Tongue (tissue), 3 donors: ENCODE measurements at places on chromosomes 1 and 21. TPM values are rescaled to one million over a fixed set of nuclear protein-coding genes. Genes with fewer than 3 reads are reported as not detected.

The PROX1 gene
- 15.6 TPM for total RNA-seq

The NBPF1 gene
- total RNA-seq = 173 TPM

The OR2T2 gene
- total RNA-seq = not detected

The EVI5 gene
- total RNA-seq = 34.4 TPM

The ITLN1 gene
- 0.62 TPM for total RNA-seq

The ITGB2 gene
- total RNA-seq = 17.3 TPM

The UMODL1 gene
- total RNA-seq = 0.10 TPM

The TCHH gene
- not detected for total RNA-seq

The OR2G6 gene
- not detected for total RNA-seq

DNA sequence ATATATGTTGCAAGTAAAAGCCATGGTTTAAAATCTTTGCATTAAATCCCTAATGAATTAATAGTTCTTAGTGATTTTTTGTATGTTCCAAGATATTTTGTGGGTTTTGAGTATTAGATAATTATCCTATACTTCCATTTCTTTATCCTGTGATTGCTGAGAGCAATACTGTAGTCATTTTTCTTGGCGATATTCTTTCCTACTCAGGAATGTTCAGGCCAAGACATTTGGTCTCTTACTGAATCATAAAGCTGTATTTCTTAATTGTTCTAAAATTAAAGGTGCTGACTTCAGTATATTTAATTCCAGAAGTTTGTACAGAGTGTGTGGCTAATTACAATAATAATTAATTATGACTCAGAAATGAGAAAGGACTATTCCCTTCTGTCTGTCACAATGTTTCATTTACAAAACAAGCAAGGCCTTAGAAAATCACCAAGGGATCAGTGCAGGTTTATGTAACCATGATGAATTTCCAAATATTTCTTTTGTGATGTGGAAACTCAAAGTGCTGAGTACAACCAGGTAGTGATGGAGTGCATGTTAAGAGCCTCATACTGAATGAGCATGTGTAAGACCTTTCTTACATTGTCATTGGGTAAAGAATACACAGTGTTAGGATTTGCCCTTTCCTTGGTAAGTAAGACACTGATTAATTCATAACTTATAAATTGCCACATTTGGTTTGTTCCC, 161.2 kb downstream of the HMCN1 start:
- DNase-seq = no peak

- no peak for DNase-seq
Measured at GRCh38 chr1:230899841-230900251, 31.5 kb upstream of the C1orf198 start.

DNA sequence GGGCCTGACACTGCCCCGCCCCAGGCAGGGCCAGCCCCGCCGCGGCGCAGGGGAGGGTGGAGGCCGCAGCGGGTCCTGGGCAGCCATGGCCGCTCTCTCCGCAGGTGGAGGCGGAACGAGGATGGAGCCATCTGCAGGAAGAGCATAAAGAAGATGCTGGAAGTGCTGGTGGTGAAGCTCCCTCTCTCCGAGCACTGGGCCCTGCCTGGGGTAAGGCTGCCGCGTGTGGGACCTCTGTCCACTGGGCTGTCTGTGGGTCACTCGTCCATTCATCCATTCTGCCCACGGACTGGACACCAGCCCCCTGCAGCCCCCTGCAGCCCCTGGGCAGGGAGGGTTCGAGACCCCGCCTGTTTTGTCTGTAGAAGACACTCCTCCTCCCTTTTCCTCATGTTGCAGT, 18.4 kb upstream of the LRRC3 start:
- no peak for DNase-seq

GRCh38 chr1:87972811-87973210, 644.1 kb downstream of the LMO4 start:
- DNase-seq = no peak

DNA sequence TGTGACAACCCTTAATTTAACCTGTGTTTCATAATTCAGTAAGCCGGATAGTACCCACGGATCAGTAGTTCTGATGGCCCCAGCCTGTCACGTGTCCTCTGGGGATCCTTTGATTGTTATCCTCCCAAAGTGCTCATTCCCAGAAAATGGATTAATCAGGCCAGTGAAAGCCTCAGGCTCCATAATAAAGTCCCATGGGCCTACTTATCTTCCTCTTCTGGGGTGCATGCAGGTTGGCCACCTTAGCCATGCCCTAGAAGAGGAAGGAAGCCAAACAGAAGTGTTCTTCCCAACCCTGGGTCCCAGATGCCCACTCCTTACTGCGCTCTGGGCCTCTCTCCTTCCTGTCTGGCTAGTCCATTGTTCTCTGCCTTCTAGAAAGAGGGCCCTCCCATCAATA, 146.1 kb downstream of the EDEM3 start:
- no peak for DNase-seq

GRCh38 chr21:41373253-41373652, 11.4 kb downstream of the MX2 start:
- DNase-seq = no peak

- peak; percentile 53 for DNase-seq
Measured at GRCh38 chr21:45576838-45577737, 34.8 kb upstream of the SLC19A1 start.

DNA sequence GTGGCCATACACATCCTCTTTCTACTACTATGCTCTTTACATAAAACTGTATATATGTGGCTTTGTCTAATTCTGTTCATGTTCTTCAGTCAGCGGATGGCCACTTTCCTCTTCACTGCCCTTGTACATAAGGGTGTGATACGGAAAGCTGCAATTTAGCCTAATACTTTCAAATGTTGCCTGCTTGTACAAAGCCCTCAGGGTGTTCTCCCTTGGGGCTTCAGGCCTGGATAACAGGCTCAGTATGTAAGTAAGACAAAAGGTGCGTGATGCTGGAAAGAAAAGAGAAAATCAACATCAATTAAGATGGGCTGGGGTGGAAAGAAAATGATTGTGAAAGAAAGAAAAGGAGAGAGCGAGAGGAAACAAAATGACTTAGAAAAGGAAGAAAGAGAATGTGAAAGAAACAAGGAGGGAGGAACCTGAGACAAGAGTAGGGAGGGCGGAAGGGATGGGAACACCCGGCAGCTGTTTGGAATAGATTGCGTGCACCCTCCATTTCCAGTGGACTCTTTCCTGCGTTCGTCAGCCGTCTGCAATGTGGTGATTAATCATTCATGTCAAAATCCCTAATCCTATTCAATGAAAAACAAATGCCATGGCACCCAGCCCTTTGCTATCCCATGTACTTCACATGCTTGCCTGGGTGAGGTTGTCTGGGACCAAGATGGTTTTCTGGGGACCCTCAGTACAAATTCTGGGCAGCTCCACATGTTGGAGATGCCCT, 553.6 kb downstream of the NUF2 start:
- peak; percentile 80 for DNase-seq

DNA sequence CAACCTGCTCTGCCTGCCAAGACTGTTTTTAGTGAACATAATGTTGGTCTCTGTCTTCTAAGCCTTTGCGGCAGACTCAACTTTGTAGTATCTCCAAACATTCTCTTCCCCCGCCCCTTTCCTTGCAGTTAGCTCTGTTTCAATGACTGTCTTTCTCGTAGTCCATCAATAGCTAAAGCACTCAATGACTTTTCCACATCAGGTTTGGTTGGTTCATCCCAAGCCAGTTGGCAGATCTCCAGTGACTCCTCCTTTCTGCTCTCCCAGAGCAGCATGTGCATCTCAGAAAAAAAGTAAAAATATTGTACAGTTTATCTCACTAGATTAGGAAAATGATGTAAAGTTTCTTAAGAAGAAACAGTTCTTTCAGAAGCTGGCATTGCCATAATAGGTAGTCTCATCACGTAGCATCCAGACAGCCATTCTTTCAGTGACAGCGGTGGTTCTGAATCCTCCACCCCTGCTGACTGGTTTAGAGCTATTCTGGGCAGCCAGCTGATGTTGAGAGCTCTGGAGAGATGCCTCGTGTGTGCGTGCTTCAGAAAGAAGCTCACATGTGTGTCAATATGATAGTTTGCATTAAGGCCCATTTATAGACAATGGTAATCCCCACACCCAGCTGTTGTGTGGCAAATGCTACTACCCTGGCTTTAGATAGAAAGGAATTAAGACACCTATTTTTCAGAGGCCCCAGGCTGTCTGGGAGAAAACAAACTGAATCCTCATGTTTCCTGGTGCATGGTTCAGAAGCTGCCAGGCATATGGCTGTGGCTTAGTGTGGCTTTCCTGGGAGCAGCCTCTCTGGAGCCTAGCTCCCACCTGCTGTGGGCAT, 53.2 kb downstream of the CNN3 start:
- DNase-seq = peak; percentile 96

- DNase-seq = no peak
Measured at GRCh38 chr1:177309880-177310279, 139.1 kb downstream of the BRINP2 start.

DNA sequence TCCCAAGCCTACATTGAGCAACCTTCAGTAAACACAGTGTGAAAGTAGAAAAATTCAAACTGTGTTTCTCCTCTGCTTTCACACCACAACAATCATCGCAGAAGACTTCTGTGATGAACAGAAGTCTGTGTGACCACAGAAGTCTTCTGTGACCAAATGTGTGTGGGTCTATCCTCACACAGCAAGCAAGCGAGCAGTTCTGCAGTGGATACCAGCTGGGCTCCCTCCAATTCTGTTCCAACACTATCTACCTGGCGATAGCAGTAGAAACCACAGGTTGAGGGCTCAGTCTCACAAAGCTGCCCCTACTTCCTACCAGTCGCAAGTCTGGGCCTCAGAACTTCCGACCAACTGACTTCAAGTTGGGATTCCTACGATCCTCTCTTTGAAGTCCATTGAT, 21.0 kb upstream of the RAP1A start:
- DNase-seq = no peak

DNA sequence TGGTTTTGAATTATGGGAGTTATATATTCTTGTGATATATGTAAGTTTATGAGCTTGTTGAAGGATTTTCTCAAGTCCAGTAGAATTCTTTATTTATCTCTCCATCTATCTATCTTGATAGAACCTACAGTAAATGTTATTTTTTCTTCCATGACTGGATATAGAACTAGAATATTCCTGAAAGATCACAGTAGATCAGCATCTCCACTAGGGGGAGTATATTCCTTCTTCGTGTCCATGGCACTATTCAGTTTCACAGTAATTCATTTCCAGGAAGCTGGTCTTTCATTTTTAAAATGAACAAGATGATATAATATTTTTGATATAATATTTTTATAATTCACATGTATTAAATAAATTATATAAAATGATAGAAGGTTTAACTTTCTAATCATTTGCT, 18.8 kb downstream of the TMPRSS15 start:
- peak; percentile 6 for DNase-seq

- no peak for DNase-seq
Measured at GRCh38 chr1:55634516-55634915, 419.4 kb upstream of the USP24 start.

DNA sequence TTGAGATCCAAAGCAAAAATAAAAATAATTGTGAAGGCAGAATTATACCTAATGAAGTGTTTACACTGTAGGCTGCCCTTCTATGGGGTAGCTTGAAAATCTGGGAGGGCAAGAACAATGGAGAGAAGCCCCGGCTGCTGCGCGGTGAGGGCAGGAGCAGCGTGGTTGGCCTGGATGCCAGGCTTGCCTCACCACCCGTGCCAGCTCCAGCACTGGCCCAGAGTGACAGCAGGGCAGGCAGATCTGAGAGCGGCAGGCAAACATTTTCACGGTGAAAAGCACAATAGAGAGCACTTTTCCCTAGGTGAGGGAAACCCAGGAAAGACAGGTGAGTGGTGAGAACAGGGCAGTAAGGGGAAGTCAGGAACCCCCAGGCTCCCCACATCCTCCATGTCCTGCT, 1.4 kb downstream of the PROK1 start:
- DNase-seq = no peak

GRCh38 chr21:28872218-28872617, 120.5 kb downstream of the LTN1 start:
- no peak for DNase-seq

- no peak for DNase-seq
Measured at GRCh38 chr1:70553567-70553956, 142.5 kb downstream of the CTH start.

DNA sequence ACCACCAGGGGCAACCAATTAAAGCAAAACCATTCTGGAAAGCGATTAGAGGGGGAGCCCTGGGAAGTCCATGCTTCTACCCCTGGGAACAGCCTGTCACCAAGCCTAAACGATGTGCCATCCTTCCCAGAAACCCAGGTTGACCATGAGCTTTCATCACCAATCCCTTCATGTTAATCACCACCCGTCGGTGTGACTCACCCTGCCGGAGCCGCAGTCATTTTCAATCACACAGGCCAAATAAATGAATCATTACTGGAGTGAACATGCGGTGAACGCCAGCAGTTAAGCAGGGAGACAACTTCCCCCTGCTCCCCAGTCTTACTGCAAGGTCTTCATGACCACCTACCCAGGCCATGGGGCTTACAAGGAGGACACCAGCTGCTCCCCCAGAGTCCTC, 308.8 kb downstream of the AJAP1 start:
- DNase-seq = no peak

GRCh38 chr1:17309426-17310067, 1.6 kb downstream of the PADI4 start:
- no peak for DNase-seq

- peak; percentile 54 for DNase-seq
Measured at GRCh38 chr1:150150133-150151021, 661 bp downstream of the PLEKHO1 start.

DNA sequence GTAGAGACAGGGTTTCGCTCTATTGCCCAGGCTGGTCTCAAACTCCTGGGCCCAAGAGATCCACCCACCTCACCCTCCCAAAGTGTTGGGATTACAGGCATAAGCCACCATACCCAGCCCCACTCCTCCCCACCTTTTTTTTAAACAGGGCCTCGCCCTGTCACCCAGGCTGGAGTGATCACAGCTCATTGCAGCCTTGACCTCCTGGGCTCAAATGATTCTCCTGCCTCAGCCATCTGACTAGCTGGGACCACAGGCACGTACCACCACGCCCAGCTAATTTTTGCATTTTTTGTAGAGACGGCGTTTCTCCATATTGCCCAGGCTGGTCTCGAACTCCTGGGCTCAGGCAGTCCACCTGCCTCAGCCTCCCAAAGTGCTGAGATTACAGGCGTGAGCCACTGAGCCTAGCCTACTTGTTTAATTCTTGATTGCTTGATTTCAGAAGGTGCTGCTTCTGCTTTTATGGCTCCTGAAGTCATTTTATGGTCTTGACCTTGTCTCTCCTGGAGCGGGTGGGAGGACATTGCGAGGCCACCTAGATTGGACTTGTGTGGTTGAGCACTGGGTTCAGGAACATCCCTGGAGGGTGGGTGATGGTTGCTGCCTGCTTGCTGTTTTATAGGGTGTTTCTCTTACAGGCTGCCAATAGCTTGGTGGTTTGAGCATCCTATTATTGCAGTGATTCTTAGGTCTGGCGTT, 81.9 kb downstream of the GALNT2 start:
- DNase-seq = no peak

- no peak for DNase-seq
Measured at GRCh38 chr1:17480846-17481245, 41.4 kb upstream of the RCC2 start.

GRCh38 chr1:154992721-154993571, 440 bp upstream of the LENEP start:
- DNase-seq = no peak
